Neural crest cell (in vitro differentiated cells): ENCODE measurements at places on chromosomes 1 and 21.

- DNase-seq = no peak
These were observed 72.2 kb upstream of the HMCN1 start for GRCh38 chr1:185661971-185662370.

DNA sequence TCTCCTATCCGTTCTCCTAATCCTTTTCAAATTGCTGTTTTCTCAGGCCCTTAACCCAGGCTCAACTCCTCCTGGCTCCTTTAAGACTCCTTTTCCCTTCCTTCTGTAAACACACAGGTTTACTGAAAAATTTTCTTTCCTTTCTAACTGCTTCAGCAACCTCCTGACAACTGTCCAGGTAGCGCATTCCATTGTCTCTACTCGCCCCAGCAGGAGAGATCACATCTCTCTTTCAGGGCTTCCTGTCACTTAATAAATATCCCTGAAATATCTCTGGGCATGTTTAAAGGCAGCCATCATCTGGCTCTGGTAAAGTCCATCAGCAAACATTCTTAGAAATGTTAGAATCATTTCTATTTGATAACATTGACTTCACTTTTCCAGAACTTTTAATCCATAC is 211.2 kb upstream of the PTBP2 start:
- no peak for DNase-seq

DNA sequence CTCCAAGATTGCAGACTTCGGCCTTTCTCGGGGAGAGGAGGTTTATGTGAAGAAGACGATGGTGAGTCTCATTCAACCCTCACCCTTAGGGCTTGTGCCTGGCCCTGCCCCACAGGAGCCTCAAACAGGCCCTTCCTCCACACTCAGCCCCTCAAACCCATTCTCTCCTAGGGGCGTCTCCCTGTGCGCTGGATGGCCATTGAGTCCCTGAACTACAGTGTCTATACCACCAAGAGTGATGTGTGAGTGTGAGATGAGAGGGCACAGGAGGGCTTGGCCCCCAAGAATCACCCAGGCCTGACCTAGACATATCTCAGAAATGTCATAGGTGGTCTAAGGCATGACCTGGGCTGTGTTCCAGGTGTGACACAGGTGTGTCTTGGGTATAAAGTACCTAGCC is 18.3 kb upstream of the MPL start:
- DNase-seq = no peak

- DNase-seq = no peak
These were observed at the start of gene RPE65 for GRCh38 chr1:68449901-68450300. Gene RPE65 (minus strand): TSS chr1:68449954. CDS start chr1:68449905, 49 bp downstream.

- no peak for DNase-seq
These were observed 68.3 kb downstream of the C4BPA start for GRCh38 chr1:207172321-207172720.

- peak; percentile 53 for DNase-seq
These were observed 2.2 kb downstream of the REG4 start for GRCh38 chr1:119808972-119809550.

DNA sequence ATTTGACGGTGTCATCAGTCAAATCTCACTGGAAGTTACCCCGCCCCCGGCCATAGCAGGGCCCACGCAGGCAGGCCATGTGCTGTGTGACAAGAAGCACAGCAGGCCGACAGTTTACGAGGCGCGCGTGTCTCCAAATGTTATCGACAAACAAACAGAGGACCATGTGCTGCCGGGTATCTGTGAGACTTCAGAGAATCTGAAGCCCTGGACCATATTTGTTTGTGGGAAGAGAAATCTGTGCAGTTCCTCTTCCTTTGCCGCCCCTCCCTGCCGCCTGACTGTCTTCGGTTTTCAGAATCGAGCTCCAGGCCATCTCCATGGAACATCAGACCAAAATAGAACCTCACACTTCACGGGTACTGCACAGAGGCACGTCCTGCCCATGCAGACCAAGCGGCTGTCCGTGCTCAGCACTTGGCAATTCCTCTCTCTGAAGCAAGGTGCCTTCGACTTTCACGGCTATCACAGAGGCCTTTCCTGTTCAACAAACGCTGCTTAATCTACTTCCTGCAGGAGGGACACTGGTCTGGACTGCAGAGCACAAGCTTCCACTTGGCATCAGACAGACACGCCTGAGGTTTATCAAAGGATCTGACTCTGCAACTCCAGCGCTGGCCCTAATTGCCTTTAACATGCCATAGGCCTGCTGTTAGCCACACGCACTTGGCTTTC is 135.7 kb upstream of the KRTAP19-8 start:
- no peak for DNase-seq

DNA sequence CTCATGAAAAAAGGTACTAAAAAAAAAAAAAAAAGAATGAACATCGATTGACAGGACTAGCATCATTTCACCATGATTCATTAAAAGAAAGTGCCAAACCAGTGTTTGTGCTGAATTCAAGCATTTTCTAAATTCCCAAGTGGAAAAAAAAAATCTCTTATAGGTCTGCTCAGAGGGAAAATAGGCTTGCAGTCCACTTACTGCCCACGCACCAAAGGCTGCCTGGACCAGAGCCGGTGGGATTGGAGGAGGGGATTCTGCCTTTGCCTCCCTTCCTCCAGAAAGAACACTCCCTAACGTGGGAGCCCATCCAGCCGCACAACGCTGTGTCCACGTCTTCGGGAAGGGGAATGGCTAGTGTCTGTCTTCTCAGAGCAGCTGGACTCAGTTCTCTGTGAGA is 5.5 kb upstream of the TRAPPC10 start:
- DNase-seq = no peak

GRCh38 chr1:17538428-17539117 is 925 bp upstream of the ARHGEF10L start:
- peak; percentile 79 for DNase-seq

- no peak for DNase-seq
These were observed 31.4 kb upstream of the PKP1 start for GRCh38 chr1:201251851-201252430.

GRCh38 chr1:96955307-96956012 is 233.9 kb downstream of the PTBP2 start:
- DNase-seq = no peak

DNA sequence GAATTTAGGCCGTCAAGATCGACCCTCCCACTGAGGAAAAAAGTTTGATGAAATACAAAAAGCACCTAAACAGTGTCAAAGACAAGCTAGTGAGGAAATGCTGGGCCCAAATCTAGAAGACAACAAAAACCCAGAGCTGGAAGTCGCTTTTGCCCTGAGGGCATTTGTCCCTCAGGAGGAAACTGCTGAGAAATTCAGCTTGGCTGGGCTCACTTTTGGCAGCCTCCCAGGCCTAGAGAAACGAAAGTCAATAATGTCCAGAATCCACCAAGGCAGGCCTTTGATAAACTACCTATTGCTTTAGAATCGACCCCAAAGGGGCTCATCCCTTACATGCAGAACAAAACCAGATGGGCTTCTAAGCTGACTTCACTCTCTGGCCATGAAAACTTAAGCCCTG is 38.9 kb downstream of the SYT2 start:
- DNase-seq = no peak

DNA sequence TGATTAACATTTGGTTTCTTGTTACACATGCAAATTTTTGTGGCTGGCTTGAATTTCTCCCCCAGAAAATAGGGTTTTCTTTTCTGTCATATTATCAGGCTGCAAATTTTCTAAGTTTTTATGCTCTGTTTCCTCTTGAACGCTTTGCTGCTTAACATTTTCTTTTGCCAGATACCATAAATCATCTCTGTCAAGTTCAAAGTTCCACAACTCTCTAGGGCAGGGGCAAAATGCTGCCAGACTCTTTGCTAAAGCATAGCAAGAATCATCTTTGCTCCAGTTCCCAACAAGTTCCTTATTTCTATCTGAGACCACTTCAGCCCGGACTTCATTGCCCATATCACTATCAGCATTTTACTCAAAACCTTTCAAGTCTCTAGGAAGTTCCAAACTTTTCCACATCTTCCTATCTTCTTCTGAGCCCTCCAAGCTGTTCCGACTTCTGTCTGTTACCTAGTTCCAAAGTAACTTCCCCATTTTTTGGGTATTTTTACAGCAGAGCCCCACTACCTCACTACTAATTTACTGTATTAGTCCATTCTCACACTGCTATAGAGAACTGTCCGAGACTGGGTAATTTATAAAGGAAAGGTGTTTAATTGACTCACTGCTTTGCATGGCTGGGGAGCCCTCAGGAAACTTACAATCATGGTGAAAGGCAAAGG is 486.9 kb upstream of the NCAM2 start:
- DNase-seq = no peak

GRCh38 chr1:173507847-173508209 is 30.7 kb downstream of the PRDX6 start:
- DNase-seq = no peak

- no peak for DNase-seq
These were observed 14.3 kb downstream of the KANK4 start for GRCh38 chr1:62304975-62305374.

GRCh38 chr1:38891753-38892152 is 10.4 kb upstream of the GJA9 start:
- DNase-seq = no peak

GRCh38 chr1:153635872-153636271 is 2.0 kb downstream of the CHTOP start:
- DNase-seq = no peak

DNA sequence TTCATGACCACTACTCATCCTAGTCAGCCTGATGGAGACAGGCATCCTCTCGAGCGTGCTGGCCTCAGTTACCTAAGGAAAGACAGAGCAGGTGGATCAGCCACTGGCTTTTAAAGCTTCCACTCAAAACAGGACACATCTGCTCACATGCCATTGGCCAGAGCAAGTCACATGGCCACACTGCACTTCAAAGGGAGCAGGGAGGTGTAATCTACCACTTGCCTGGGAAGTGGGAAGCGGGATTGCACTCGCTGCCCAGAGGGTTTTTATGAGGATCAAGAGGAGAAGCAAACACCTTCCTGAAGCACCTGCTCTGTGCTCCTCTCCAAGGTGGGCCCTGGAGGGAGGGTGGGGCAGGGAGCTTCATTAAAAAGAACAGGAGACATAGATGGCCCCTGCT is 108.0 kb downstream of the TAS1R2 start:
- no peak for DNase-seq

- DNase-seq = no peak
These were observed 27.4 kb downstream of the TMEM50B start for GRCh38 chr21:33452362-33452761.

- no peak for DNase-seq
These were observed 4.8 kb downstream of the TP73 start for GRCh38 chr1:3657096-3657475.

DNA sequence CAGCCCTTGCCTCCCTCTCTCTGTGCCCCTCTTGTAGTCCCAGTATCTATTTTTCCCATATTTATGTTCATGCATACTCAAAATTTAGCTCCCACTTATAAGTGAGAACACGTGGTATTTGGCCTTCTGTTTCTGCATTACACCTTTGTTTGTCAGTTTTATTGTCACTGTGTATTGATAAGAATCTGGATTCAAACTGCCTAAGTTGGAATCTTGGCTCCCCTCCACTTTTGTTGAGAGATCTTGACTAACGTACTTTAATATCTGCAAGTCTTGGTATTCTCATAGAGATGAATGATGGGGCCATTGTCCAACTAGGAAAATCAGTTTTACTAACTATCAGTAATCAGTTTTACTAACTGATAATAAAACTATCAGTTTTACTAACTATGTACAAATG is 87.8 kb upstream of the PRMT6 start:
- no peak for DNase-seq

- DNase-seq = no peak
These were observed 85.6 kb downstream of the PRRX1 start for GRCh38 chr1:170749549-170749948.

GRCh38 chr1:26317146-26317545 is 612 bp upstream of the CD52 start:
- no peak for DNase-seq

DNA sequence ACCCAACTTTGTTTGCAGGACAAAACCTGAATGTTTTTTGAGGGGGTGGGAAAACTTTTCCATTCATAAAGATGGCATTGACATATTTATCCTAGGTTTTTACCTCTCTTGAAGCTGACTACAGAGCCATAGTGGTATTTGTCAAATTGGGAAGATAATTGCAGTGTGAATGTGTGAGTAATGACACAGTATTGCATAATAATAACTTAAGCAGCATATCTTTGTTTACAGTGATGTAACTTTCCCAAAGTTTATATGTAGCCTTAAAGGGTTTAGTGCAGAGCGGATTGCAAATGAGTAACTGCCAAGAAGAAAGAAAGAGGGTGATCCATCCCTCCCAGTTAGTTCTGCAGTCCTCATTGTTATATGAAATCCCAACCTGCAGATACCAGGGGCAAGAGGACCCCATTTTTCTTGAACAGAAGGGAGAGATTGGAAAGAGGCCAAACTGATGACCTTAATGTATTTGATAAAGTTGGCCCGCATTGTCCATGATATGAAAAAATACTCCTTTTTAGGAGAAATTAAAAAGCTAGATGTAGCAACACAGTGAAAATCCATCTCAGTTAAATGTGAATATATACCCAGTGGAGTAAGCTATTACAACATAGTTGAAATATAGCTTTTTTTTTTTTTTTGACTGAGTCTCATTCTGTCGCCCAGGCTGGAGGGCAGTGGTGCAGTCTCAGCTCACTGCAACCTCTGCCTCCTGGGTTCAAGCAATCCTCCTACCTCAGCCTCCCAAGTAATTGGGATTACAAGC is 23.7 kb upstream of the NFIA start:
- no peak for DNase-seq

GRCh38 chr1:109930252-109930993 is 19.8 kb downstream of the CSF1 start:
- DNase-seq = no peak

DNA sequence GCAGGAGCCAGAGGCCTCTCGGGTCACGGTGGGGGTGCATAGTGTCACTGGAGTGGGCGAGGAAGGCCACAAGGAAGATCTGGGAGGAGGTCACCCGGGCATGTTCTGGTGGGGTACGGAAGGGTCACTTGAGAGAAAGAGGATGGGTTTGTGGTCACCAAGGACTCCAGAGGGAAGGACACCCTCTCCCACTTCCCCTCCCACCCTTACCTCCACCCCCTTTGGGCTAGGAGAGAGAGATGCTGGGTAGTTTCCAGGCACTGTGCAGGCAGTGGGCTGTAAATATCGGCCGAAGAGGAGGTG is 703 bp downstream of the AMIGO1 start:
- no peak for DNase-seq

- DNase-seq = no peak
These were observed 140.5 kb downstream of the CLEC20A start for GRCh38 chr1:178356299-178356698.

- no peak for DNase-seq
These were observed 16.8 kb upstream of the ERVH48-1 start for GRCh38 chr21:42942244-42942643.

- no peak for DNase-seq
These were observed 5.5 kb downstream of the PTGFRN start for GRCh38 chr1:116915086-116915661.
